CD4-positive, alpha-beta T cell treated with Interleukin-17A for 4 hours (primary cell): ENCODE measurements at places on chromosomes 1 and 21.

DNA sequence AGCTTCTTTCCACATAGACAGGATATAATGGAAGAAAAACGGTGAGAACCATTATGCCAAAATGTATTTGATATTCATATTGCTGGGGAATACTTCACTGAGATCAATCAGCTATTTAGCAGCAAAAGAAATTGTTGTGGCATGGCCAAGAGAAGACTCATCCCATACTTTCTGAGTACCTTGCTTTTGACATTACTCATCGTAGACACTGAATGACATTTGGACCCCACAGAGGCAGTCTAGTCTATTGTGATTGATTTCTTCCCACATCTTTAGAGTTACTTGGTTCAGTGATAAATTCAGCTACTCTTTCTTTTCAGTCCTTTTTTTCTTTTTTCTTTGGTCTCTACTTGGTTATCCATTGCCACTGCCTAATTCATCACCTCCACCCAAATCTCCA lies 22.1 kb downstream of the ATP1B1 start:
- no peak for DNase-seq

- DNase-seq, result no peak
Measured at GRCh38 chr21:40130476-40130875, 263.2 kb downstream of the PCP4 start.

DNA sequence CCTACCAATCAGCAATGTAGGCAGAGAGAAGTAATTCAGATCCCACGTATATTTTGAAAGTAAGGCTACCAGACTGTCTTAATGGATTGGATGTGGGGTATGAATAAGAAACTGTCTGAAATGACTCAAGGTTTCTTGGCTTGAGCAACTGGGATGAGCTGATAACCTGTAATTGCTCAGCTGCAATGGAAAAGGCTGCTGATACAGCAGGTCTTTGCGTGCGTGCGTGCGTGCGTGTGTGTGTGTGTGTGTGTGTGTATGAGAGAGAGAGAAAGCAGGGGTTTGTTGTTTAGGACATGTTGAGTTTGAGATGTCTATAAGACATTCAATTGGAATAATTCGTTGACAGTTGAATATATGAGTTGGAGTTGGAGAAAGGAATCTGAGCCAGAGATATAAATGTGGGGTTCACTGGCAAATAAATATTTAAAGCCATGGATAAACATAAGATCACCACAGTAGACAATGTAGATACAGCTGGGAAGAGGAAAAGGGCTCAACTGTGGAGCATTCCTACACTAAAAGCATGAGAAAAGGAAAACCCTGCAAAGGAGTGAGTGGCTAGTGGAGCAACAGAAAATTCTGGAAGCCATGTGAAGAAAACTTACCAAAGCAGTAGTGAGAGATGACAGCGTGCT lies 72.9 kb downstream of the UCHL5 start:
- DNase-seq, result no peak

- no peak for DNase-seq
Measured at GRCh38 chr21:41845310-41846032, 33.7 kb downstream of the PRDM15 start.

GRCh38 chr1:228938537-228938901 lies 203.2 kb downstream of the RHOU start:
- DNase-seq, result peak; percentile 49

DNA sequence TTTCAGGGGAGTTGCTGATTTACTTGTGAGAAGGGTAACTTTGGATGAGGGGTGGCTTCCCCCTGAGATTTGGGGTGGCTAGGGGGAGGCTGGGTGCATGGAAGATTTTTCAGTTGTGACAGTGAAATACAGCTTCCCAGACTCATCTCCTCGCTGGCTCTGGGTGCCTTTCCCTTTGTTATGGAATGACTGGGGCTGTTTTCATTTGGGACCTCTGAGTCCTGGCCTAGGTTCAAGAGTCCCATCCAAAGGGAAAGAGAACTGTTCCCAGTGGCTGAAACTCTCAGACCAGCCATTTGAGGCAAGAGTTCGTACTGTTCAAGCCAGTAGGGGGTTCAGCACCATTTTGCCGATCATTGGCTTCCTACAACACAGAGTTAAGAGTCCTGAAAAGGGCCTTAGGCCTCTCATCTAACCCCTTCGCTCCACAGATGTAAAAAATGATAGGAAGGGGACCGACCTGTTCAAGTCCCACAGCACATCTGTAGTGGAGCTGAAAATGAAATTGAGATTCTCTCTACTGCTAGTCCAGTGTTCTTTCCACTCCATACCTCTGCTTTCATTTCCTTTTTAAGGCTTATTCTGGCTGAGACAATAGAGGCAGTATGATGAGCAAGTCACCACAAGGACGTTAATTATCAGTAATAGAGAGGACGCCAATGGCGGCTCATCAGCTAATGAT lies 958 bp downstream of the DDR2 start:
- no peak for DNase-seq

DNA sequence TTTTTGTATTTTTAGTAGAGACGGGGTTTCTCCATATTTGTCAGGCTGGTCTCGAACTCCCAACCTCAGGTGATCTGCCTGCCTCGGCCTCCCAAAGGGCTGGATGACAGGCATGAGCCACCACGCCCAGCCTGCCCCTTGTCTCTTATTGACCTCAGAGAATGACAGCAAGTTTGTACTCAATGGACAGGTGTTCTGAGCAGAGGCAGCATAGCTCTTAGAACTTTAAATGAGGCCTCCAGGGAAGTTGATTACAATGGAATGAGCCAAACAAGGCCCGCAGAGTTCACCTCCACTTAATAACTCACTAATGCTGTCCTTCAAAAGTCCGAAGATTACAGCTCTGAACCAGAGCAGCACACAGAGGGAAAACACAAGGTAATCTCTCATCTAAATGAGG lies 10.9 kb downstream of the TMPRSS2 start:
- DNase-seq, result no peak

DNA sequence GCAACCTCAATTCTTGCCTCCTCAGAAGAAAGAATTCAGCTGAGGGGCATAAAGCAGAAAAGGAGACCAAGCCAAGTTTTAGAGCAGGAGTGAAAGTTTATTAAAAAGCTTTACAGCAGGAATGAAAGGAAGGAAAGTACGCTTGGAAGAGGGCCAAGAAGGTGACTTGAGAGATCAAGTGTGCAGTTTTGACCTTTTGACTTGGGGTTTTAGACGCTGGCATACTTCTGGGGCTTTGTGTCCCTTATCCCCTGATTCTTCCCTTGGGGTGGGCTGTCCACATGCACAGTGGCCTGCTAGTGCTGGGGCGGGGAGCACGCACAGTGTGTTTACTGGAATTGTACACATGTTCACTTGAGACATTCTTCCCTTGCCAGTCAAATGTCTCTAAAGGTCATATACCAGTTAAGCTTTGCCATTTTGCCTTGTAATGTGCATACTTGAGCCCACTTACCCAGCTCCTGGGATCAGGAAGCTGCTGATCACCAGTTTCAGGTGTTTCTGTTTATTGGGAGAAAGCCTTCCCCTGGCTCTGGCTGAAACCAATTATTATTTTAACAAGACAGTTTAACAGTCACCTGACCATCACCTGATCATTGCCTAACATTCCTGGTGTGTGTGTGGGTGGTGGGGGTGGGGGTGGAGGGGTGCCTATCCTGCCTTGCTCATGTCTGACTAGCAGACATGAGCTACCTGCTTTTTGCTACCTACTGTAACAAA lies 36.2 kb downstream of the UTP25 start:
- no peak for DNase-seq

GRCh38 chr1:74586253-74586897 lies 74.0 kb upstream of the LRRC53 start:
- DNase-seq, result no peak

DNA sequence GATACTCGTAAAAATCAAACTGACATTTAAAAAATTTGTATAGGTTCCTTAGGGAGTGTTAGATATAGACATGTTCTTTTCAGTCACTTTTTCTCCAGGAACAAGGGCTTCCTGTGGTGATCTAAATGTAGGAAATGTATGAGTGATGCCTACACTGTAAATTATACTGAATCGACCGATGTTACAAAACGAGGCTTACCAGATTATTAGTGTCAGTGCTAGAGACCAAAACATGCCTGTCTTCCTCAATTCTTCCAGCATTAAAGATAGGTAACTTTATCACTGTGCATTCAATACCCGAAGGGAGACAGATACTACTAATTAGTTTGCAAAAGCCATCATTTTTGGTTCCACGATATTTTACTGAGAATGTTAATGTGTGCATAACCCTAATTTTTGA lies 86.1 kb downstream of the BRINP3 start:
- no peak for DNase-seq

GRCh38 chr1:8162168-8162567 lies 136.1 kb upstream of the ERRFI1 start:
- no peak for DNase-seq
